ENCODE measurements at places on chromosomes 11 and 22.
A peak's percentile ranks its signal among the peaks of the same experiment; 100 is the strongest.

- no peaks in the 10 kb centered on the region for H3K27me3 ChIP-seq
- H3K36me3 ChIP-seq, result no peaks in the 10 kb centered on the region
- peaks cover 16% of the 10 kb centered on the region for H3K4me1 ChIP-seq
- no peak for DNase-seq
- H3K4me3 ChIP-seq, result no peak overlapping the region
- no peak overlapping the region for H3K27ac ChIP-seq
Measured at GRCh38 chr22:30602049-30602448, 4.9 kb upstream of the TCN2 start.

- no peak overlapping the region for H3K27ac ChIP-seq
- no peak for DNase-seq
- no peaks in the 10 kb centered on the region for H3K27me3 ChIP-seq
- H3K4me1 ChIP-seq, result no peaks in the 10 kb centered on the region
- H3K36me3 ChIP-seq, result peaks cover 26% of the 10 kb centered on the region
- H3K4me3 ChIP-seq, result no peak overlapping the region
Measured at GRCh38 chr11:108324587-108324986, 101.7 kb downstream of the ATM start.

DNA sequence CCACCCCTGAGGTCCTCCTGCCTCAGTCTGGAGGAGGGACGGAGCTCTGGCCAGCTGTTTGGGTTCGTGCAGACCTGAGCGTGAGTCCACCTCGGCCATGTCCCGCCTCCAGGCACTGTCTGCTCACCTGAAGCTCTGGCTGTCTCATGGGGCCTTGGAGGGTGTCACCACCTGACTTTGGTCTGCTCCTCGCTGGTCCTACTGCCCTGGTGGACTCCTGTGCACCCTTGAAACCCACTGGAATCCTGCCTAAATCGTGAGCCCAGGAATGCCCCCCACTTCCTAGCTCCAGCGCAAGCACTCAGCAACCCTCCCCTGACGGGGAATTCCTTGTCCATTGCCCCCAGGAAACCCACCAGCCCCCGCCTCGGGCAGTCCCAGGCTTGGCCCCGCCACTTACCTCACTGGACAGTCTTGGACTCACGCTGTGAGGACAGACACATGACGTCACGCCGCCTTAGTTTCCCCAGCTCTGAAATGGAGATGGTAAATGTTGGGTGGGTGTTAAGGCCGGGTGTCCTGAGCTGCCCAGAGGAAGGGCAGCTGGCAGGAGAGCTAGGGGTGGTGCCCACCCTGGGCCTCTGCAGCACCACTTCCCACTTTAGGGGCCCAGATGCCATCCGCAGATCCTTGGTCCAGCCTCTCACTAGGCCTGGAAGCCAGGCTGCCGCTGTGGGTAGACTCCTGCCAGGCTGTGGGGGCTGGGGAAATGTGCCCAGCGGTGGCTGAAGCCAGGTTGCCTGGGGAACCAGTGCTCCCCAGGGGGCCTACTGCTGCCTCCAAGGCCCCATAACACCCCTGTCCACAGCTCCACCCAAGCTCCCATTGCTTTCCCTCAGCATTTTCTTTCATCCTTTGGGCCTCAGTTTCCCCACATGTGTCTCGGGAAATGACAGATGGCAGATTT is 18.2 kb upstream of the TBX1 start:
- DNase-seq, result no peak
- no peaks in the 10 kb centered on the region for H3K36me3 ChIP-seq
- H3K4me3 ChIP-seq, result no peak overlapping the region
- H3K27me3 ChIP-seq, result no peaks in the 10 kb centered on the region
- no peak overlapping the region for H3K27ac ChIP-seq
- H3K4me1 ChIP-seq, result no peaks in the 10 kb centered on the region

- no peaks in the 10 kb centered on the region for H3K36me3 ChIP-seq
- no peak overlapping the region for H3K4me3 ChIP-seq
- no peaks in the 10 kb centered on the region for H3K4me1 ChIP-seq
Measured at GRCh38 chr22:20741008-20741633, 32.8 kb upstream of the SERPIND1 start.

DNA sequence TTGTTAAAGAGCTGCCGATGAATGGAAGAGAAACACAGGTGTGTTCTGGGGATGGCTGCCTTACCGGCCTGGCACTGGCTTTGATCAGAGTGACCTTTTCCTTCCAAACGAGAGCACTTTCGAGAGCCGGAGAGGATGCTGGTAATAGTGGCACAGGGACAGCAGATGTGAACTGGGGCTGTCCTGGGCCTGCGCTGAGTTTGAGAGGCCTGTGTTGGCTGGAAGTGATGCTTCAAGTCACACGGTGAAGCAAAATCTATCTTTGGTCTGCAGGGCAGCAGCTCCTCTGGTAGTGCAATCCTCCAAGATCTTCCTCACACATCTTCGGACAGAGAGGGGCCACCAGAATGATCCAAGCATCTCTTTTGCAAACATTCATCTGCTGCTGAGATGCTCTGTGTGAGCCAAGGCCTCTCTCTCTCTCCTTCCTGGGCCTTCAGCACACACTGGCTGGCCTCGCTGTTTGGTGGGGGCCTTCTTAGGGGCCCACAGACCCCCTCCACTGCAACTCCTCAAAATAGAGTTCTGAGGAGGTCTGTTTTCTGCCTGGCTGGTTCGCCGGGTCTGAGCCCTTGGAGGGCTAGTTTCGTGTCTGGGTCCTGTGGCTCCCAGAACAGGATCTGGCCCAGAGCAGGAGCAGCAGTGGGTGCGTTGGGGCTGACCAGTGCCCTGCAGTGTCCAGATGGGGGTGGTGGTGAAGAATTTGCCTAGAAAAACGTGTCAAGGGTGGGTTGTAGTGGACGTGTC is 6.4 kb downstream of the MPPED1 start:
- H3K4me3 ChIP-seq, result no peak overlapping the region
- no peaks in the 10 kb centered on the region for H3K36me3 ChIP-seq
- no peak for DNase-seq
- H3K27me3 ChIP-seq, result no peaks in the 10 kb centered on the region

GRCh38 chr11:47378010-47378835 is at the start of gene SPI1:
Gene SPI1, minus strand, starts transcription at chr11:47378547. Its CDS starts 194 bp downstream, at chr11:47378353.
- no peaks in the 10 kb centered on the region for H3K4me1 ChIP-seq
- peak within 1 kb of the TSS; percentile 27 for H3K27ac ChIP-seq
- H3K36me3 ChIP-seq, result no peaks in the 10 kb centered on the region
- no peaks in the 10 kb centered on the region for H3K27me3 ChIP-seq
- peak within 1 kb of the TSS; percentile 29 for H3K4me3 ChIP-seq
- DNase-seq, result no peak

DNA sequence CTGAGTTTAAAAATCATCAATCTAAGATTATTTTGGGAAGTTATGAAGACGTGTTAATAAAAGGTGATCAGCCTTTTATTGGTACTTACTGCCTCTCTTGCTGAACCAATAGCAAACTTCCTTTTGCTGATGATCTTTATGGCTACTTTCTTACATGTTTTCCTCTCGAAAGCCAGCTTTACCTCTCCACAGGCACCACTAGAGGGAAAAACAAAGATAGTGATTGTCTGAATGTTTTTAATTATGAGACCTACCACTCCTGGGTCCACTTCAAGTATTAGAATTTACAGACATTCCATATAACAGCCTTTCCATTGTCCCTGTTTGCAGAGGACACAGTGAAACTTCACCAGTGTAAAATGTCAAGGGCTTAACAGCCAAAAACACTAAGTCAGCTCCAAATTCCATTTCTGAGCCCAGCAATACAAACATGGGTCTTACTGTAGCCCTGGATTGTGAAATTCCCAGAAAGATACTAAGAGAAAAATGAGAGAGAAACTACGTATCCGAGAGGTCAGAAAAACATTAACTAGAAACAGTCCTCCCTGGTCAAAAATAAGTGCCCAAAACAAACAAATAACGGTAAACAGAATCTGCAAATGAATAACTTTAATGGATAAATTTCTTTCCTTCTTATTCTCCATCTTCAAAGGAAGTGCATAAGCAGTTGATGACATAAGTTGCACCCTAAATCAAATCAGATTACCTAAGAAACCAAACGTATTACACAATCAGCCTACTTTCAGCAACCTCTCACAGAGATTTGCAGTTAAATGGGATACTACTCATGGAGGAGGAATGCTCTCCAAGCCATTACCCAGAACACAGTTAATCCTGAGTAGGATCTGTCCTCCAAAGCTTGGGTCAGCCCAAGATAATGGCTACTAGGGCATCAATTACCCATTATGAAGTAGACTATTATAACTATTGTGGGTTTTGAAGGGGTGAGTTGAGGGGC is 29.5 kb downstream of the CHEK2 start:
- no peaks in the 10 kb centered on the region for H3K36me3 ChIP-seq
- H3K4me1 ChIP-seq, result peaks cover 21% of the 10 kb centered on the region
- no peaks in the 10 kb centered on the region for H3K27me3 ChIP-seq
- H3K27ac ChIP-seq, result peak overlapping the region; percentile 54
- H3K4me3 ChIP-seq, result no peak overlapping the region

- no peaks in the 10 kb centered on the region for H3K36me3 ChIP-seq
- no peak overlapping the region for H3K4me3 ChIP-seq
- H3K27me3 ChIP-seq, result no peaks in the 10 kb centered on the region
- peak overlapping the region; percentile 95 for H3K27ac ChIP-seq
- H3K4me1 ChIP-seq, result peaks cover 74% of the 10 kb centered on the region
Measured at GRCh38 chr11:111733611-111734088, 32.5 kb downstream of the PPP2R1B start.

DNA sequence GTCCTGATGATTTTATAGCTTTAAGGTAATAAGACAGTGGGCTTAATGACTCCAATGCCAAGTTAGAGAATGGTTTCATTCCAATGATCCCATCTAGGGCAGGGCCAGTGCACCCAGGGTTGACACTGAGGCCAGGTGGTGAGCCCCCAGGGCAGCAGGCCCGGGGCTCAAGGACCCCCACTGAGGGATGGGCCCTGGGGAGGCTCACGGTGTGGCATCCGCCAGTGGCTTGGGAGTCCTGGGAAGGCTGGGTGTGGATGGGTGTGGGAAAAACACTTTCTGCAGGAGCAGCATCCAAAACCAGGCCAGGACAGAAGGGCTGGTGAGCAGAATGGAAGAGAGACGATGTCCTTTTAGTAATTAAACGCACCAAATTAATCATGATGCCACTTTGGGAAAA is 626.3 kb downstream of the TBC1D22A start:
- no peak for DNase-seq
- H3K36me3 ChIP-seq, result no peaks in the 10 kb centered on the region
- H3K4me1 ChIP-seq, result no peaks in the 10 kb centered on the region
- H3K27ac ChIP-seq, result no peak overlapping the region

Data from vagina (tissue), 2 donors.